Skin of body (tissue), 3 donors: ENCODE measurements at places on chromosomes 1 and 21.

DNA sequence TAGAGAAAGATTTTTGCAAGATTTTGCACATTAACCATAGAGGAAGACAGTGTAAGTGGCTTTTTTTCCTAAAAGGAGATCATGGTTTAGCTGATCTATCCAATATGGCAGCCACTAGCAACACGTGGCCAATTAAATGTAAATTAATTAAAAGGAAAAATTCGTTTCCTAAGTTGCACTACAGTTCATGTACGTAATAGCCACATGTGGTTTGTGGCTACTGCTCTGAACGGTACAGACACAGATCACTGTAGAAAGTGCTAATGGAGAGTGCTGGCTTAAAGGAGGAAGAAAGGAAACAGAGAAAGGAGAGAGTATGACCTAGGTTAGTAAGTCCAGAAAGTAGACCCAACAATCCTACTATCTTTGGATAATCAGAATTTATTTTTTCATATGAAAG, 170.8 kb downstream of the SIPA1L2 start:
- no peak for DNase-seq

- DNase-seq = no peak
These were observed 481.7 kb upstream of the USP24 start for GRCh38 chr1:55696891-55697290.

DNA sequence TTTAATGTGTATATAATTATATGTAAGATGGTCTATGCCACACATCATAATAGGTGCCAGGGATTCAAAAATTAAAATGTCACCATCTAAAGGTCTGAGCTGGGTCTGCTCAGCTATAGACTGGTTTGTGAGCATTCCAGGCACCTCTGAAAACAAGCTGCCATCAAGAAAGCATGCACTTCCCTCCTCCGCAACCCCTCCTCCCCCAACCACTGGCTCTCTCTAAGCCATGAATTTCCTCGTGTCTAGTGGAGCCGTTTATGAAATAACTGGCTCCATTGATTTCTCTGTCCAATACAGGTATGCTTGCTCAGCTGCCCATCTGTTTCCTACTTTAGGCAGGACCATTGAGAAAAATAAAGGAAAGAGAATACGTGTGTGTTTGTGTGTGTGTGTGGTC, 522.6 kb upstream of the PLXNA2 start:
- DNase-seq = no peak

- DNase-seq = no peak
These were observed 177.5 kb downstream of the LMO4 start for GRCh38 chr1:87506147-87506546.

- DNase-seq = no peak
These were observed 2.1 kb upstream of the LPGAT1 start for GRCh38 chr1:211832661-211833060.

- no peak for DNase-seq
These were observed 37.7 kb upstream of the IGSF5 start for GRCh38 chr21:39707316-39707715.

DNA sequence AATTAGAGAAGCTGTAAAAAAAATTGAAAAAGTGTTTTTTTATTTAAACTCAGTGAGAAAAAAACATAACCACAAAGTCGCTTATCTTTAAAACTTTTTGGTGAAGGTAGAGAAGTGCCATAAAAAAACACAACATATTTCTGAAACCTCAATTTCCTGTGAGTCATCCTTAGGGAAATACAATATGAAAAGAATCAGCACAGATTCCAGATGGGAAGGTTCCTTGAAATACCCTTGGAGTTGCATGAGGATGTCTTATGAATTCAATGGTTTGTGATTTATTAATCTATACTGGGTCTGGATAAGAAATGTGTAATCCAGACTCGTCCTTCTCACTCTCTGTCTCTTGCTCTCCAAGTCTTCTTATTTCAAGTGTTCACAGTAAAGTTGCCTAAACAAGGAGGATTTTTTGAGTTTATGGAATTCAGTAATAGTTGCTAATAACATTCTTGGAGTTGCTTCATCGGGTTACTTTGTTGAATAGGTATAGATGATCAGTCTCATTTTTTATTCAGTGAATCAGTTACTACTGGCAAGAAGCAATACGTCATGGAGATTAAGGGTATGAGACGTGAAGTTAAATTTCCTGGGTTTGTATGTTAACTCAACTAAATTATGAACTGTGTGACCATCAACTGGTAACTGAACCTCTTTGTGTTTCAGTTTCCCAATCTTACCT, 191.4 kb downstream of the KCNK2 start:
- no peak for DNase-seq

DNA sequence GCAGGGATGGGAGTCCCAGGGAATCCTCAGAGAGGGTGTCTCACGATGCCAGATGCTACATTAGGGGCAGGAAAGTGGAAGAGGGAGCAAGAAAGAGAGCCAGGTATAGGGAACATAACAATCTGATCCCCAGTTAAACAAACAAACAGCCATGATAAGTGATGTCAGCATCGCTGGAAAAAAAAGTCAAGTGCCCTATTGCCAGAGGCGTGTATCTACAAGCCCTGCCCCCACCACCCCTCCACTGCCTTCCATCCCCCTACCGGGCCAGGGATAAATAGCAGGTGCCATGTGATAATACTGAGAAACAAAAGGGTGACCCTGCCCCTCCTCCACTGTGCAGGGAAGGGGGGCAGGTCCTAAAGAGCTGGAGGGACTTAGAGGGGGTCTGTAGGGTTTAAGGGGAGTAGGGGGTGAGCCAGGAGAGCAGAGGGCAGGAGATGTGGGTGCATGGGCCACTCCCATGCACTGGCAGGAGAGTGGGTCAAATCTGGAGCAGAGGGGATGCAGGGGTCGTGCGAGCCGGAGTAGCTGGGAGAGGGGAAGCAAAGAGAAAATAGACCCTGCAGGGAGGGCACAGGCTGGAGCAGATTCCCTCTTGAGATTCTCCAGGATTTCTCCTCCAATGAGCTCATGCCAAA, 3.4 kb downstream of the SLC26A9 start:
- DNase-seq = no peak

GRCh38 chr1:44973645-44974044, 12.8 kb downstream of the EIF2B3 start:
- no peak for DNase-seq

DNA sequence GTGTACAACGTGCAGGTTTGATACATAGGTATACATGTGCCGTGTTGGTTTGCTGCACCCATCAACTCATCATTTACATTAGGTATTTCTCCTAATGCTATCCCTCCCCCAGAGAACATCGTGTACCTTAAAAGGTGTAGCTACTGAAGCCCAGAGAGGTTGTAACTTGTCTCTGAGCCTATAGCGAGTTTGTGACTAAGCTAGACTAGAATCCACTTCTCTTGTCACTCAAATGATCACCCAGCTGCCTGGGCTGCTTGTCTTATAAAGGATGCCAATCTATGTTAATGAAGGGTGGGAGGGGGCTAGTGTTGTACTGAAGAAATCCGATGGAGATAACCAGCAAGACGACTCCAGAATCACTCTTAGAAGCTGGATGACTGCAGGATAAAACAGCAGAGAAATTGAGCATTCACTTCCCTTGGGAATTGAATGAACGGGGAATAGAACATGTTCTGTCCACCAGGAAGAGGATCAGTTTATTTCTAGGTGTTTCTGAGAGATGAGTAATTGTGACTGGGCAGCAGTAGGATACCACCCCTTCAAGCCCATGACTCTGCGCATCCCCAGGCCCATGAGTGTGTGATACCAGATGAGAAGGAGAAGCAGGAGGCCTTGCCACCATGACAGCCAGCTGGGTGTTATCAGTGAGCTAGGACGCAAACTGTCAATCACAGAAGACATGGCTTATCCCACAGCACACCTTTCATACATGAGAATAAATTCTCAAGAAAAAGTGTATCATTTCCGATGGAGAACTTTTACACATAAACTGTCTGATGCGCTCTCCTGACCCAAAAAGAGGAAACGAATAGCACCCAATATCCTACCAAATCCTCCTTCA, 390.4 kb downstream of the NTNG1 start:
- DNase-seq = no peak

- DNase-seq = no peak
These were observed 997 bp downstream of the IFNAR2 start for GRCh38 chr21:33230545-33231324.

DNA sequence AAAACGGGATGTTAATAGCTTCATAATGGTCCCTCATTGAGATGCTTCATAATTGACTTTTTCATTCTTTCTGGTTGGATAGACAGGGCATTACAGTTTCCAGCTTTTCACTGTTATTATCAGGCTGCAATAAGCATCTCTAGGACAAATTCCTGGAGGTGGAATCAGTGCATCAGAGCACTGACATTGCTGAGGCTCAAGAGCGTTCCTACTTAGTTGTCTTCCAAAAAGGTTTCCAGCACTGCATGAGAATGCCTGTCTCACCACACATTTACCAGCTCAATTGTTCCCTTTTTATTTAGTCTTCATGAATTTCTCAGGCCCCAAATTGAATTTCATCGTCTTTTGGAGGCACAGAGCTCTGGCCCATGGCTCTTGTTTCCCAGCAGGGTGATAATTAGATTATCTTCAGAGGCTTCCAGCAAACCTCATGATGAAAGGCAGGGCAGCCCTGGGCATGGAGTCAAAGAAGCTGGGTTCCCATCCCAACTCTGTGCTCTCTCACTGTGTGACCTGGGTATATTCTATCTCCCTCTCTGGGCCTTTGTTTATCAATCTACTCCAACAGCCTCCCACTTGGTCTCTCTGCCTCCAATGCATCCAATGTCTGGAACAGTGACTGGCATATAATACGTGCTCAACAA, 451.4 kb downstream of the PTPRU start:
- DNase-seq = no peak

- DNase-seq = no peak
These were observed 22.8 kb upstream of the TSPEAR start for GRCh38 chr21:44734026-44734745.

DNA sequence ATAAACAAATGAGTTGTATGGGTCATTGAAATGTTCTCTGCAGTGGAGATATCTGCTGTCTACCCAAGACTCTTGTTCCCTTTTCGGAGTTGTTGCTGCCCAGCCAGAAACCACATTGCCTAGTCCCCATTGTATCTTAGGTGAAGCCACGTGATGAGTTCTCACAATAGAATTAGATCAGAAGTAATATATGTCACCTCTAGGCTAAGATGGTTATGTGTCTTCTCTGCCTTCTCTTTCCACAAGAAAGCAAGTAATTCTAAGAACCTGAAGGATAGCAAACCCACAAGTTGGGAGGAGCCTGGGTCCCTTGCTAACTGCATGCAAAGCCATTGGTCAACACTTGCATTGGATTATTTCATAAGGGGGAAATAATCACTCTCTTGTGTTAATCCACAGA, 76.6 kb downstream of the ADCY10 start:
- no peak for DNase-seq

DNA sequence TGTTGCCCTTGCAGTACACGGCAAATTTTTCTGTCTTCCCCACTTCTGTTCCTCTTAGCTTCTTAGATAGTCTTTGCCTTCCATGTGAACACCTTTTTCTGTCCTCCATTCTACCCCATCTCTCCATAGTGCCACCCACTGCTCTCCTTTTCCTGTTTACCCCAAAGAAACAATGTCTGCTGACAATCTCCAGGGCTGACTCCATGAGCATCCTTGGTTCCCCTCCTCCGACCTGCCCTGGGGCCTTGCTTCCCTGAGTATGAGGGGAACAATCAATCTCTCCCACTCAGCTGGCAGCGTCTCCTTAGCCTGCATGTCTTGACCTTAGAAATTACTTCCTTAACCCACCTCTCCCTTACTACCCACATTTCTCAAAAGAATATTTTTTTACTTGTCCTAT, 12.3 kb upstream of the MYBPHL start:
- no peak for DNase-seq

DNA sequence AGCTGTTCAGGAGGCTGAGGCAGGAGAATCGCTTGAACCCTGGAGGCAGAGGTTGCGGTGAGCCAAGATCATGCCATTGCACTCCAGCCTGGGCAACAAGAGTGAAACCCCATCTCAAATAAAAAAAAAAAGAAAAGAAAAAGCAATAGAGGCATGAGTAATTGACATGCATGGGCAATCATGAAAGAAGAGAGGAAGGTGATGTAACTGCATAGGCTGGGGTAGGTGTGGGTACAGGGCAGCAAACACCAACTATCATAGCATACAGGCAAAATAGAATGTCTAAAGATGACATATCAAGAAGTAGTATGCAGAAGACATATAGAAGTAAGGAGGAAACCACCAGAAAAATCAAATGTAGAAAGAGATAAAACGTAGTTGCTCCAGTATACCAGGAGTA, 19.0 kb upstream of the MGST3 start:
- DNase-seq = no peak
